ENCODE measurements at places on chromosomes 1 and 21.

- no peak for DNase-seq
Observed at GRCh38 chr1:194078765-194079164, 892.4 kb upstream of the B3GALT2 start.

GRCh38 chr1:91555821-91556531, 55.3 kb downstream of the CDC7 start:
- peak; percentile 94 for DNase-seq

DNA sequence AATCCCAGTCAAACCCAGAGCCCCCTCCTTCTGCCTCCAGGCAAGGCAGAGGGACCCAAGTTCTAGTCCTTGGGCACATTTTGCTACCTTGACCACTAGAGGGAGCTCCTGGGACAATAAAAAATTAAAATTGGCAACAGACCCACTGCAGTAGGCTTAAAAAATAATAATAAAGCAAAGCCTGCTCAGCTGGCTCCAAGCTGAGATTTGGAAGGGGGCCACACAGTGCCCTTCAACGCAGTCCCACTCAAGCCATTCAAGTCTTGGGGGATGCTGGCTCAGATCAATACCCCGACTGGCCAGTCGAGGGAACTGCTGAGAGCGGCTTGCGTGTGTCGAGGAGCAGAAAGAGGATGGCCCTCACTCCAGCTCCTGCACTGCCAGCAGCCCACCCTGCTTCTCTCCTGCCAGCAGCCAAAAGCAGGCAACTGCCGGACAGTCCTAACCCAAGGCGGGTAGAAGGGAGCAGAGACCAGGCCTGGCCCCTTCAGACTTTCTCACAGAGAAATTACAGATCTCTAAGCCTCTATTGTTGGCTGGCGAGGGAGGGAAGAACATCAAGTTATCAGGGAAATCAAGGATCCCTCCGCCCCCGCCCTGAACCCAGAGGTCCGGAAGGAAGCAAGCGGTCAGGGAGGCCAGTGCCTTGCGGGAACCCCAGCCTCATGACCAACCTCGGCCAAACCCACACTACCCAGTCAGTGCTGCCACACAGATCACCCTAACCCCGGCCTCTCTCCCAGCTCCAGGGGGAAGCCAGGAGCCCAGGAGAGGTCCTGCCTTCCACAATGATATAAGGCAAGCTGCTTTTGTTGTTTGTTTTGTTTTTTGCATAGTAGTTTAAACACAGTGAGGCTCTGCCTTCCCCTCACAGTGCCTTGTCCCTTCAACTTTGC, 4.9 kb upstream of the ALDH4A1 start:
- peak; percentile 80 for DNase-seq

DNA sequence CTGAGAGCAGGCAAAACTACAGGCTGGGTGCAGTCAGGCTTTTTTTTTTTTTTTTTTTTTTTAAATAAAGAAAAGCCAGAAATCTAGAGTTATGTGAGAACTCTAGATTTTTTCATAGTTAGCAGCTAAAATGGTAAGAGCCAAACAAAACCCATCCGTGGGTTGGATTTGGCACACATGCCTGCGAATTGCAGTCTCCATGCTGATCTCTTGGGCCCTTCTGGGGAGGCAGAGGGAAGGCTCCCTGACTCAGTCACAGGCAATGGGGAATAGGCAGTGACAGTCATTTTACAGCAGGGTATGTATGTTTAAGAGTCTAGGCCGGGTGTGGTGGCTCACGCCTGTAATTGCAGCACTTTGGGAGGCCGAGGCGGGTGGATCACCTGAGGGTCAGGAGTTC, 2.6 kb downstream of the TXLNA start:
- DNase-seq = no peak

DNA sequence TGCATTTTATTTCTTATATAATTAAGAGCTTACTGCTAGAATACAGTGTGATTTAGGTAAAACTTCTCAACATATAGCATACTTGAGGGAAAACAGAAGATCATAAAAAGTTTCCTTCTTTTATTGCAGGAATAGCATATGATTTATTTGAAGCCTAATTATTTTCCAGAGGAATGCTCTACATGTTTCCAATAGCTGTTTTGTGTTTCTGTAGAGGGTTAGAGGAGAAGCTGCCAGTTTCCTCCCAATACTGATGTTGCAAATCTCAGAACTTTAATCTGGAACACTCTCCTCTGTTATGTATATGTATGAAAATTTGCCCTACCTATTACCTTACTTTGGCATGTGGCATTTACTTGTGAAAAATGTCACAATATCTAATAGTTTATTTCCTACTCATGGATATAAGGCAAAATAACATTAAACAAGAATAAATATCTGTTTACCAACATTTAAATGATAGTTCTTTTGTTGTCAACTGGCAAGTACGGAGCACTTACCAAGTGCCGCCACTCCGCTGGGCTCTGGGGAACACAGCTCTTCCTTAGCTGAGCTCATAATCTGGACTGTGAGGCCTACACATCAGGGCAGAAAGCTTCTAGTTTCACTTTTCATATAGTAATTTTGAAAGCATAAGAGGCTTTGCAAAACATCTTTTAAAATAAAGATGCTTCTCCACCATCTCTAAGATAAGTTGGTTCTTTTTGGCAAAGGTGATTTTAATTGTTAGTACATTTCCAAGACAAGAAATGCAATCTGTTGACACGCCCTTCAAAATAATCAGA, 239.8 kb upstream of the C1orf105 start:
- peak; percentile 80 for DNase-seq

GRCh38 chr1:247336390-247336789, 4.7 kb upstream of the ZNF496 start:
- no peak for DNase-seq

GRCh38 chr1:231020139-231020601, 19.9 kb downstream of the FAM89A start:
- peak; percentile 24 for DNase-seq

DNA sequence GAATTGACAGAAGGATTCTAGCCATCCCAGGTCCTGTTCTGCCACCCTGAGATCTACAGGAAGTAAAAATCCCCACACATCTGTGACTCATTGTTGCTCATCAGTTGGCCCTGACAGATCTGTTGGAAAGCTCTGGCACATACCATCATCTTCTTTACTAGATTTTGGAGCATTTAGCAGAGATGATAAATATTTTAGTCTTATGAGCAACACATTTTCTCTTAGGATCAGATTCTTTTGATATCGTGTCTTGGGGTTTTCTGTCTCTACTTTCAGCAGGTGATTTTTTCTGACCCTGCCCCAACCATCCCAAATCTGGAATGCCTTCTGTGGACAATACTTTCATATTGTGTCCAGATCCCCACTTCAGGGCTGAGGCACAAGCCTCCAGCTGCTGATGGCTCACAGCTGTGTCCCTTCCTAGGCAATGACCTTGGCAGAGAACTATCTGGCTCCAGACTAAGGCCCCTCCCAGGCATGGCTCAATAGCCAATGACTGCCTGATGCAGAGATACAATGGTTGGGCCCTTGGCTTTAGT, 102.8 kb downstream of the GDAP2 start:
- no peak for DNase-seq

GRCh38 chr21:43187715-43188114, 18.9 kb downstream of the CRYAA start:
- DNase-seq = no peak

- no peak for DNase-seq
Observed at GRCh38 chr1:173201969-173202368, 5.2 kb downstream of the TNFSF4 start.

DNA sequence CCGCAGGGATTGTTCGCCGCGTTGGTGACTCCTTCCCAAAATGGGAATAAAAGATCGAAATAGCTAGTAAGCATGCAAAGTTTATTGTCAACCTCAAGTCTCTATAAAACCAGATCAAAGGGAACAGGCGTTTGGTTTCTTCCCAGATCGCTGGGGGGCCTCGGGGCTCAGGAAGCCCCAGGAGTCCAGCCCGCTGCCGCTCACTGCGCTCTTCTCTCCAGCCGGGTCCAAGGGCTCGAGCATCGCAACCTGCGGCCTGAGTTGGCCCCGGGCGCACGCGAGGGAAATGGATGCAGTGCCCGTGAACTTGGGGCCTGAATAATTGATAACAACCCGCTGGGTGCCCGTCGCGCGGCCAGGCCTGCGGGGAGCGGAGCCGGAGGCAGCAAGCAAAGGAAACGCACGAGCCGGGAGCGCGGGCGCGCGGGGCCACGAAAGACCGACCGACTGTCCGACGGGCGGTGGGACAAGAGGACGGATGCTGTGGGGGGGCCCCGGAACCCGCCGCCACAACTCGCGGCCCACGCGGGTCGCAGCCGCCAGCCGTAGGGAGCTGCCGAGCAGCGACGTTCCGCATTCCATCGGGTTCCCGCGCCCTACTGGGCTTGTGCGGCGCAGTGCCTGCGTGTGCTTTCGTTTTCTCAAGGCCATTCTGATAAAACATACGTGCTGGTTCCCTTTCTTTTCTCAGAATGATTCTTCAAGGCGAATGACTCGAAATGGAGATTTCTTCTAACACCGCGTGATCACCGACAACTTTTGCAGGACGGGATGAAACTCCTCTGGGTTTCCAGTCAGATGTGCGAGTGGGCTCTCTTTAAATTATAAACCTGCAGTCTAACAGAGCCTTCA, 14.0 kb upstream of the ALX3 start:
- peak; percentile 60 for DNase-seq

GRCh38 chr1:29644812-29645211, 408.5 kb downstream of the PTPRU start:
- no peak for DNase-seq

- peak; percentile 69 for DNase-seq
Observed at GRCh38 chr21:25881524-25882376, 147.0 kb downstream of the GABPA start.

DNA sequence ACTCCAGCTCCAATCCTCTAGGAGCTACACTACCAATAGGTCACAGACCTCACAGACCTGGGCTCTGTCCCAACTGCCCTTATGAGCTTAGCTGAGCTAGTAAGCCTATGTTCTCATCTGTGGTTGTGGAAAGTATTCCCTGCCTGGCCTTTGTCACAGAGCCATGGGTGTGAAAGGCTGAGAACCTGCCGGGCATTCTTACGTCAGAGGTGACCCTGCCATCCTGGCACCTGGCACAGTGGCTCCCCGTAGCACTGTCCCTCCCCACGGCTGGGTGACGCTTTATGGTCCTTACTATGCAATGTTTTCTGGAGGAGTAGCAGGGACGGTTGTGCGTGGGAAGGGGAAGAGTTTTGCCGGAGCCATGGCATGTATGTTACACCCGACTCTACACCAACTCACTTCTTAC, 3.5 kb downstream of the TNFRSF1B start:
- DNase-seq = no peak

DNA sequence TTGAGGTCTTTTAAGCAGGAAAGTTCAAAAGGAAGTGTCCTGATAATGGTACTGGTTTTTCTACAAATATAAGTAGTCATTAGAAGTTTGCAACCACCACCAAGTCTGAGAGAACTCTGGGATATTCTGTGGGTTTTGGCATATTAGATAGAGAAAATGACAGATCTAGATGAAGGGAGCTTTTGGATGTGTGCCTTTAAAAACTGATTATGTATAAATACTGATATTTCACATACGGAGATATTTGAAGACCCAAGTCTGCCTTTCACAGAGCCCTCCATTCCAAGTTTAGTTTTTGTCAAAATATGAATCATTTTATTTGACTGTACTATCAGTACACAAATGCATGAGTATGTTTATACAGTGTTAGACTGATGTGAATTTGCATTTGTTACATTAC, 48.6 kb downstream of the DPH5 start:
- no peak for DNase-seq

GRCh38 chr1:110348771-110349170, 9.6 kb downstream of the RBM15 start:
- no peak for DNase-seq

DNA sequence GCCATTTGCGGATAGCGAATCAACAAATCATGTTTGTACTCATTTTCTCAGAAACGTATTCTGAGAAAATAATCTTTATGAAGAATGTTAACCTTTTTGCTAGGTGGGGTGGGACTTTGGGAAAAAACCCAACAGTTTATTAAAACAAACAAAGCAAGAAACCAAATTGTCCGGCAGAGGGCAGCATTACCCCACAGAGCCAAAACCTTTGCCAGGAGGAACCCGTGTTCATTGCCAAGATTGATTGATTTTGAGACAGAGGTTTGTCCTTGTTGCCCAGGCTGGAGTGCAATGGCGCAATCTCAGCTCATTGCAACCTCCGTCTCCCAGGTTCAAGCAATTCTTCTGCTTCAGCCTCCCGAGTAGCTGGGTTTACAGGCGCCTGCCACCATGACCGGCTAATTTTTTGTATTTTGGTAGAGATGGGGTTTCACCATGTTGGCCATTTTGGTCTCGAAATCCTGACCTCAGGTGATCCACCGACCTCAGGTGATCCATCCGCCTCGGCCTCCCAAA, 70.8 kb upstream of the RHOU start:
- peak; percentile 82 for DNase-seq

DNA sequence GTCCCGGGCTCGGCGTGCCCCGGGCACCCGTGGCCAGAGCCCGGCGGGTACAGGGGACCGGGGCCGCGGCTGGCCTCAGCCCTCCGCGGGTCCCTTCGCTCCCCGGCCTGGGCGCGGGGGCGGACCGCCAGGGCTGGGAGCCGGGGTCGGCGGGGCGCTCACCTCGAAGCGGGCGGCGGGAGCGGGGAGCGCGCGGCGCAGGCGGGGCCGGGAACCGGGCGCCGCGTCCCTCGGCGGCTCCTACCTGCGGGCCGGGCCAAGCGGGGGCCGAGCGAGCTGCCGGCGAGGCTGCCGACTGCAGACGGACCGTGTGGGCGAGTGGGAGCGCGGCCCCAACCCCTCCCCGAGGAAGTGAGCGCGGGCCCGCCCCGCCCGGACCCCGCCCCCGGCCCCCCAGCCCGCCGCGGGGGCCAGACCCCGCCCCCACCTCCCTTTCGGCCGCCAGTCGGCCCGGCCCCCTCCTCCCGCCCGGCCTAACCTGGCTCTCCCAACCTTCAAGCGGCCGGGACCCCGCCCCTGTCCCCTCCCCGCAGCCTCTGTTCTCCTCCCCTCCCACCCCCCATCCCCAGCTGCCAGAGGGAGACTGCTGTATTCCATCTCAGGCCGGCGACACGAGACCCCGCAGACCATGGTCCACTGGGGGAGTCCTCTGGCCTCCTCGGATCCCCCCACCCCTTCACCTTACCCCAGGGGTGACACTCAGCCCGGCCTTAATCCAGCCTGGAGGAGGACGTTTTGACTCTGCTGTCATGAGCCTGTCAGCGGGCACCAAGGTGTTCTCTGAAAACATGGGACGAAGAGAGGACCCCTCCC, at the start of gene FHL3:
TSS of gene FHL3 (minus strand) at position 320 of the 813 bp plus-strand sequence. CDS start 6,102 bp downstream, outside the sequence.
- peak; percentile 66 for DNase-seq

GRCh38 chr1:24502065-24502708, 449 bp upstream of the RCAN3 start:
- peak; percentile 71 for DNase-seq

DNA sequence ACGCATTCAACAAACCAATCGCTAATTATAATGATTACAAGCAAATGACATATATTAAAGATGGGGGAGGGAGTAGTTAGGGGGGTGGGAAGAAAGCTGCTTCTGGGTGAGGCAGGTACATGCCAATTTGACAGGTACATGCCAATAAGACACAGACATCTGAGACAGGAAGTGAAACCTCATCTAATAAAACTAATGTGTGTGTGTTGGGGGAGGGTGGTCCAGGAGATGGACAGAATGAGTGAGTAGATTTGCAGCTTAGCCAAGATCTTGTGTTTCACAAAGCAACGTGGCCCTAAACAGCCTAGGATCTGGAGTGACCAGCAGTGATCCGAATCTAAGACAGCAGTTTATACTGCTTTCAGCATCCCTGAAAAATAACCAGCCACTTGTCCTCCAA, 10.8 kb downstream of the CFAP45 start:
- no peak for DNase-seq

GRCh38 chr1:94648225-94649007, 106.9 kb upstream of the F3 start:
- no peak for DNase-seq

All from activated CD4-positive, alpha-beta T cell treated with anti-CD3 and anti-CD28 coated beads, Interleukin-2, Interleukin-6, amounts not matched to agents 100 ng/mL and 50 ng/mL, durations not matched to agents 16 hours and 8 hours (primary cell).